EL (cell line): ENCODE measurements at places on chromosomes 7 and 10.
A peak's percentile ranks its signal among the peaks of the same experiment; 100 is the strongest.

- no peak for DNase-seq
Measured at GRCh38 chr7:2272031-2272430, 30.0 kb downstream of the NUDT1 start.

- no peak for DNase-seq
Measured at GRCh38 chr10:132948351-132948750, 6.0 kb upstream of the CFAP46 start.

DNA sequence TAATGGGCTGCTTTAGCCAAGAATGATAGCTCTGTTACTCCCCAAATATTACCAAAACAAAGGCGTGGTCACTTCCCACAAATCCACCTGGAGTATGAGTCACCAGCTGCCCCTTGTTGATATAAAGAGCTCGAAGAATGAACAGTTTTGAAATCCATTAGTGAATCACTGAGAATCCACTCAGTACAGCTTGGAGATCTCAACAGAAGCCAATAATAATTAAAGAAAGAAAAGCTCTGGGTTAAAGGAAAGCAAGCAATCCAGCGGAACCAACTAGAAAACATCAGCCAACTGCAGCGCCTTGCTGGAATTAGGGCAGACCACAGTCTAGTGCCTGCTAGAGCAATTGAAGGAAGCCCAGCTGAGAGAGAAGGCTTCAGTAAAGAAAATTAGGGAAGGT is 576.0 kb upstream of the C7orf33 start:
- no peak for DNase-seq

DNA sequence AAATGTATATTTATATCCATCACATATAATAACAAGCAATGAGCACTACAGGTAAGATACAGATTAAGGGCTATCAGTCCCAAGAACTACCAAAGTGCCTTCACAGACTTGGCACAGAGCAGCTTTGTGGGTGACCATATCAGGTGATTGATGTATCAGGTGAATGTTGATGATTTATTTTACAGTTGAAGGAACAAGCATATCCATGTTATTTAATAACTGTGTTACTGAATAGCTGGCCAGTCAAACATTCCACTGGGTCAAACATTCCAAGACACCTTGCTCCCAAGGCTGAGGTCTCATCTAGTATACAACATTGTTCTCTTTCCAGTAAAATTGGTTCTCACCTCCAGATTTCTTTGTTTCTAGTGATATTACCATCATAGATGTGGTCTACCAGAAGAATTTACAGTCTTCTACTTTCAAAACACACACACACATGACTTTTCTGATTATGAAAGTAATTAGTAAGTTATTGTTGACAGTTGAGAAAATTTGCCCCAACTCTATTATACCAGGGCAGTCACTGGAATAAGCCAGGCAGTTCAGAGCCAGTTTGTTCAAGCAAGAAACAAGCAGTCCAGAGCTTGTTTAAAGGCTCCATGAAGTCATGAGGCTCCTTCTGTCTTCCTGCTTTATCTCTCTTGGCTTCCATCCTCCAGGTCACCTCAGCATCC is 68.2 kb downstream of the ELAPOR2 start:
- no peak for DNase-seq

- no peak for DNase-seq
Measured at GRCh38 chr10:14800397-14800796, 25.7 kb upstream of the FAM107B start.

- no peak for DNase-seq
Measured at GRCh38 chr7:159238541-159238940, 93.9 kb upstream of the VIPR2 start.

DNA sequence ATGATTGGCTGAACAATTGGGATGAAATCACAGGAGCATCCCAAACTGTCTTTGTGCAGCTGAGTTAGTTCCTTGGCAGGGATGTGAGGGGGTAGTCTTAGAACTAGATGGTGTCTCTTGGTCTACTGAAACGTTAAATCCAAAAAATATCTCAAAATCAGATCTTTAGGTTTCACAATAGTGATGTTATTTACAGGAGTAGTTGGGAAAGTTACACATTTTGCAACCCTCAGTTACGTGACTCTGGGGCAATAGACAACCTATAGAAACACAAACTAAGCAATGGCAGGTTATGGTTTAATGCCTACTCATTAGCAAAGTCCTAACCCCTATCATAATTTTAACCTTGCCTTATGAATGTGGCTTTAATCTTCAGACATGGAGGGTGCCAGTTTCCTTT is 24.0 kb downstream of the PKD1L1 start:
- DNase-seq = no peak

- no peak for DNase-seq
Measured at GRCh38 chr7:143237366-143237765, 15.5 kb downstream of the TAS2R40 start.

DNA sequence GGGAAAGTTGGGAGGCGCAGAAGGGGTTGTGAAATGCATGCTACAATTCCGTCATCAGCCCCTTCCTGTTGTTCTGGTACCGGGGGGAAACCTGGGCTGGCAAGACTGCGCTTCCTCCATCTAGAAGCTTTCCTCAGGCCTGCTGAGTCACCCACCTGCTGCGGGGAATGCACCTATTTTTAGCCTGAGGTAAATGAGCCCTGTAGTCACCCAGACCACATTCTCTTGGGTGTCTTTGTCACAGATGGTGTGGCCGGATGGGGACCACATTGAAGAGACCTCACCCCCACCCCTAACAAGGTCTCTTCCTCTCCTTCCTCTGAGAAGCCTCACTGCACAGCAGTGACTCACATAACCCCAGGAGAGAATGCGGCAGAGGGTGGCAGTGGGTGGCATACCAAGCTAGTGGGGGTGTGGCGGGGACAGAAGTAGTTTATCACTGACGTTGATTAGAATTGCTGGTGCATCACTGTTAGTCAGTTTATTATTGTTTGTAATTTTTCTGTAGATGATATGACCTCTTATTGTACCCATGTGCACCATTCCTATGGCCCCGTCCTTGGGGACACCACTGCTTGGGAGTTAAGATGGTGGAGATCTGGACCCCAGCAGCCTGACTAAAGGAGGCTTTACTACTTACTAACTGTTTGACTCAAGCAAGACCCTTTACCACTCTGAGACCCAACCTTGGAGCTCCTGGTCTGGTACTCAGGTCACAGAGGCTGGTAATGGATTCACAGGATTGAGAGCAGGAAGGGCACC is 83.0 kb upstream of the DUSP5 start:
- peak; percentile 83 for DNase-seq

GRCh38 chr10:101859530-101859929 is 15.9 kb upstream of the KCNIP2 start:
- DNase-seq = no peak

- peak; percentile 68 for DNase-seq
Measured at GRCh38 chr7:23383225-23383624, 84.1 kb downstream of the MALSU1 start.

DNA sequence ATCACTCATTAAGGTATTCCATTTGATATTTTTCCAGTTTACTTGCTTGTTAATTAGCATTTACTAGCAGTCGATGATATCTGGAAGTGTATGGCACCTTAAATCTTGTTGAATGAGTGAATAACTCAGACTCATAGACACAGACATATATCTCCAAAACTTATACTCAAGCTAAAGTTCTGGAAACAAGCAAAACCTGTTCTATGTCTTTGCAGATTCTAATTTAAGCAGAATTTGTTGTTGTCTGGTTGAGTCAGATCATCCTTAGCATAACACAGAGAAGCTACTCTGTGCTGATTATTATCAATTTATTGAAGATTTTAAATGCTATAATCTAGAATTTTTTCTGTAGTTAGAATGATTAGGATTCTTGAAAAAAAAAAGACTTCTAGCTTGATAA is 296.2 kb downstream of the MDFIC start:
- DNase-seq = no peak

DNA sequence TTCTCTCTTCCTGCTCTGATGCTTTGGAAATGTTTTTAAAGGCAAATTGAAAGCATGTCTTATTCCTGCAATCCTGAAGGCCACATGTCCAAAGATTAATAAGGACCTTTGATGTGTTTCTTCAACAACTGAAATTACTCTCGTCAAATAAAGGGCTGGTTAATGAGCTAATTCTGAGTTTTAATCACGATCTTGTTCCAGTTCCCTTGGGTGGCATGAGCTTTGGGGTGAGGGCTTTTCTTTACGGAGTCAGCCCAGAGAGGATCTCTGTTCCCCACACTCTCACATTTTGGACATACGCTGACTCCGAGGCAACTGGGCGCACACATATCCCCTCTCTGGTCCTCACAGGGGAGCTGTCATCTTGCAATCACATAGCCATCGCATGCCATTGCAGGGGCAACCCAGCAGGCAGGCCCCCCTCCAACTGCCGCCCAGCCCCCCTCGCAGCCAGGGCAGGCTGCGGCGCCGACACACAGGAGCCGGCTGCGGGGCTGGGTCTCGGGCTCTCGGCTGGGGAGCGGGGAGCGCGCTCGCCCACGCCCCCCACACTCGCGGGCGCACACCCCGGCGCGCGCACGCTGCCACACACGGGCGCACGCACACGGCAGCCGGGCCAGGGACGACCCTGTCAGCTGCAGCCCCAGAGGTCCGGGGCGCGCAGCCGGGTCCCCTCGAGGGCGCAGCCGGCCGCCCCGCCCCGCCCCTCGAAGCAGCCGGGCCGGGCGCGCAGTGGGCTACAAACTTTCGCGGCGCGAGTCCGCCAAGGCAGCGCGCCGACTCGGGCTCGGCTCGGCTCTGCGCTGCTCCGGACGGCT is at the start of gene GDF10:
Gene GDF10 (plus strand): TSS at position 587 of the 818 bp plus-strand sequence. CDS start 455 bp downstream, outside the sequence.
- no peak for DNase-seq
